ENCODE measurements at places on chromosomes 1 and 21.

- DNase-seq = no peak
Measured at GRCh38 chr1:52602856-52603600, 857 bp downstream of the GPX7 start.

GRCh38 chr1:171794085-171794484 is 12.6 kb downstream of the METTL13 start:
- peak; percentile 15 for DNase-seq

DNA sequence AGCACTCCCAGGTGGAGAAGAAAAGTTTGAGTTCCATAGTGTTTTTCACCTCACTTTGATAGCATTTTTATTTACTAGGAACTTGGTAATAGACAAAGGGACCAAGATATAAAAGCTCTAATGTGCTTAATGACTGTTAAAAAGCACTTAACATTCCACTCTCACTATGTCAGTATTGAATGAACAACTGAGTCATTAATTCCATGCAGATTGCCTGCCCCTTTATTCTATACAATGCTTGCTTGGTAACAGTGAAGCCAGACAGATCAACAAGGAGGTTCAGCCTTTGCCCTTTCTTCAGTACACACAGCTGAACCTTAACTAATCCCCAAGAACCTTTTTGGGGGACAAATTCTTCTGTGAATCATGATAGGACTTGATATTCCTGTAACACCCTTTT is 425.5 kb downstream of the NUF2 start:
- no peak for DNase-seq

DNA sequence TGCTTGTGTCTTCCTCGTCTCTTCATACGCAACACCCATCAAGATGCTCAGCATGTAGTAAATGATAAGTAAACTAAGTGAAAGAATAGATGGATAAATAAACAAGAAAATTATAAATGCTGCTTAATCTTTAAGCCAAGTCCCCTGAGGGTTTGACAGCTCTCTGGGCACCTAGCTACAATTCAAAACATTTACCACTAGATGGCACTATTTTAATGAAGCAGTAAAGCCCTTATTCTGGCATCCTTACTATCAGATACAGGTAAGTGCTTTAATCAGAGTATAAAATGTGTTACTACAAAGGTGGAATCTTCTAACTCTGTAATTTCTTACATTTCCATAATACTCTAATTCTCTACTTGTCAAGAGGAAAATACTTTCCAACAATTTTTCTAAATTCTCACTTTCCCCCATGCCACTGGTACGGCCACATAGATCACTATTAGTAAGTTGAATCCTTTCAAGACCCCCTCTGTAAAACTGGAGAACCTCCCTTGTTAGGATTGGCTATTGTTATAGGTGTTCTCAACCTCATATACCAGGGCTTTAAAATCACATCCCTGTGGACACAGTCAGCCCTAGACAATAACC is 137.8 kb downstream of the BARHL2 start:
- DNase-seq = peak; percentile 30

DNA sequence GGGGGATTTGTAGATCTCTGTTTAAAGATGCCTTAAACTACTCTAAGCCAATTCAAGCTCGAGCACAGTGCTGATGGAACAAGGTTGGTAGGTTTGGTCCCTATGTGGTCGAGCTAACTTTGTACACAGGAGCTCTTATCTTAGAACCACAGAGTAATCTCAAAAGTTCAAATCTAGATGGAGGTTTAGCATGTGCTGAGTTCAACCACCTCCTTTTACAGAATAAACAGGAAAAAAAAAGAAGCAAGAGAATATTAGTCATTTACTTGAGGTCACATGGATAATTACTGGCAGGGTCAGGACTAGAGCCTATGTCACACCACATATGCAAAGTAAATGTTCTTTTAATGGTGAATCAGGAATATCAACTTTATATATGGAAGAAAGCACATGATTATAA is 86.2 kb downstream of the DTL start:
- no peak for DNase-seq

DNA sequence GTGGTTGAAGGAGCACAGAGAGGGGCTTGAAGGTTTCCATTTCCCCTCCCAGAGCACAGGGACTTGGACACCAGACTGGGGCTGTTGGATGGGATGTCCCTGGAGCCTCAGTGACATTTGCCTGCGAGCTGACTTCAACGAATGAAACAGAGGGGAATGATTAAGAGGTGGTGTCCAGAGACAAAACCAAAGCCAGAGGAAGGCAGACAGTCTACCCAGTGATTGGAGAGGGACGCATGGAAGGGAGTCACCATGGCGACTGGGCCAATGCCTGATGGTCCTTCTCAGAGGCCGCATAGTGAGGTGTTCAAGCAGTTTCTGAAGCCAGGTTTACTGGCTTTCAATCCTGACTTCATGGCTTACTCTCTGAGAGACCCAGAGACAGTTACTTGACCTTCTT is 77.2 kb downstream of the NUF2 start:
- DNase-seq = no peak

GRCh38 chr1:27000817-27001460 is 7.4 kb downstream of the TRNP1 start:
- DNase-seq = no peak

GRCh38 chr1:31005198-31005597 is 60.3 kb downstream of the PUM1 start:
- no peak for DNase-seq

DNA sequence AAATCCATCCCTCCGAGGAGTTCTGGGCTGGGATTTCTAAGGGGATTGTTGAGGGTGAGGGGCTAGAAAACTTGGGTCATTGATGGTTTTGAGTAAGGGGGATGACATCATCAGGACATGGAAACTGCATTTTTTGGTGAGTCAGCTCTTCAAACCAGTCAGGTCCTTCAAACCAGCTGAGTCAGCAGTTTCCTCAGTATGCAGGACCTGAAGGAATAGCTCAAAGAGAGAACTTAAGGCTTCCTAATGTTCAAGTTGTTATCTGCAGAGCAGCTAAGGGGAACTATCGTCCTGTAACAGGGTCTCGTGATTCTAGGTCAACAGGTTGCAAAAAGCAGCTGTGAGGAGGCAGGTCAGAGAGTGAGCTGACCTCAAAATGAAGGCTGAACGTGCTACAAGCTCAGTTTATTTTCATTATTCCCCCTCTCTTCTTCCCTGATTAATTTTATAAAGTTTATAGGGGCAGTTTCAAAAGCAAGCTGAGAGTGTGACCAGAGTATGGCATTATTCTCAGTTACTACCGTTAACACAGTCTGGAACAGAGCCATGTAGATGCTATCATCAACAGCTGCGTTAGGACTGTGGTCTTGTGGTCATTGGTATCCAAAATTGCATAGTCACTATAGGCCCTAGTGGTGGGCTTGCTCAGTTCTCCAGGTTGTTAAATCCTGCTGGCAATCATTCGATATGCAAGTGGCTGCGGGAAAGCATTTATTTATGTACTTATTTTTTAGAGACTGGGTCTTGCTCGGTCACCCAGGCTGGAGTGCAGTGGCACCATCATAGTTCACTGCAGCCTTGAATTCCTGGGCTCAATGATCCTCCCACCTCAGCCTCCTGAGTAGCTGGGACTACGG is 10.7 kb upstream of the SDC3 start:
- no peak for DNase-seq

DNA sequence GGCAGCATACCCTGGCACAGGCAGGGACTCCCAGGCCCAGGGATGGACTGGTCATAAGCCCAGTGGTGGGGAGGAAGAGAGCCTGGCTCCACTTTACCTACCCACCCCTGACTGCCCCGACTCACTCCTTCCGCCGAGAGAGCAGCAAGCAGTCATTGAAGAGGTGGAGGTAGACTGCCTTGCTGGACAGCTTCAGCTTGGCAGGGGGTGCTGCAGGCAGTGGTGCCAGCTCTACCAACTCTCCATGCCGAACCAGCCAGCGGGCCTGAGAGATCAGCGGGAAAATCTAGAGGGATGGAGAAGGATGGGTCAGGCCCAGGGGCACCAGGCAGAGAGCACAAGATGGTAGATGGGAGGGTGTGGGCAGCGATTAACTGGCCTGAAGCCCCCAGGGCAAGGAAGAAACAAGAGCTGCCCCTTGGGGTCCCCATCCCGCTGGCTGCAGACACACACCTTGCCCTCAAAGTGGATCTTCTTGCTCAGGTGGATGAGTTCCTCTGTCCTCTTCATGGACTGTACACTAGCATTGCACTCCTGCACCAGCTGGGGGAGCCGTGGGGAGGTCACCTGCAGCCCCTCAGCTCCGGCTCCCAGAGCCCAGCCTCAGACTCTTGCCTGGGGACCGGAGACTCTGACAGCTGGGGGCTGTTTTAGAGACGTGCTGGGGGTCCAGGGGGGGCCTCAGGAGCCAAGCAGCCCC is 7.7 kb downstream of the ARHGEF19 start:
- no peak for DNase-seq

- DNase-seq = no peak
Measured at GRCh38 chr1:179228783-179229213, 679 bp downstream of the ABL2 start.

GRCh38 chr1:17661546-17662157 is 93.5 kb upstream of the ACTL8 start:
- no peak for DNase-seq

GRCh38 chr1:7970246-7970645 is 8.7 kb downstream of the PARK7 start:
- DNase-seq = no peak

- DNase-seq = no peak
Measured at GRCh38 chr1:184194236-184194635, 142.7 kb downstream of the TSEN15 start.
